IPS DF 6.9 (cell line): ENCODE measurements at places on chromosomes 6 and 20.

DNA sequence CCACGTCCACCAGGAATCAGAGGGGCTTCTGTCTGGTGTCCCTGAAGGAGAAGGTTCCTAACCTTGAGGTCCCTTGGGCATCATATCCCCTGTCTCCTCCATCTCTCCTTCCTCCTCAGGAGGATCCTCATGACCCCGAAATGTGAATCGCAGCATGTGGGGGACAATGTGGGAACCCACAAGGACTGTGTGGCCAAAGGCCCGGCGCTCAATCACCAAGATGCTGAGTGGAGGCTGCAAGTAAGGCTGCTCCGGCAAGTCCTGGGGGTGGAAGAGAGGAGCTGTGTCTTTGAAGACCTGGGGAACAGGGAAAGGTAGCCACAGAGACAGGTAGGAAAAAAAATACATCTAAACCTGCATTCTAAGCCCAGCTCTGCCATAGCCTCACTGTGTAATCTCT lies 36.4 kb upstream of the SPAG4 start:
- DNase-seq: no peak

DNA sequence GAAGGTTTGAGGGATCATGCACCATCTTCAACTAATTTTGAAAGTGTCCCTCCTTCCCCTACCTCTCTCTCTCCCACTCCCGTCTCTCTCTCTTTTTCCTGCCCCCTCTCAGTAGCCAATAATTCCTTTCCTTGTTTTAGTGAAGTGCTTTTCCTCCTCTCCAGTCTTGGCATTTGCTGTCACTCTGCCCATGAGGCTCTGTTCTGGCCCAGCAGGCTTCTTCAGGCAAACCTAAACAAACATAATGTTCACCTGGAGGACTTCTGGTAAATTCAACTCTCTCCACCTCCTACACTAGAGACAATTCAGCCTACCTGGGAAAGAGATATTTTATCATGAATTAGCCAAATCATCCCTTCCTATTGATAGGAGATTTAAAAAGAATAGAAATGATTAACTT lies 320.4 kb upstream of the RNF24 start:
- no peak for DNase-seq

GRCh38 chr6:111759836-111760785 lies 113.1 kb downstream of the FYN start:
- no peak for DNase-seq

GRCh38 chr20:32764005-32764960 lies 2.1 kb downstream of the DNMT3B start:
- no peak for DNase-seq

- no peak for DNase-seq
Measured at GRCh38 chr6:9403736-9404135, 968.4 kb upstream of the SLC35B3 start.

DNA sequence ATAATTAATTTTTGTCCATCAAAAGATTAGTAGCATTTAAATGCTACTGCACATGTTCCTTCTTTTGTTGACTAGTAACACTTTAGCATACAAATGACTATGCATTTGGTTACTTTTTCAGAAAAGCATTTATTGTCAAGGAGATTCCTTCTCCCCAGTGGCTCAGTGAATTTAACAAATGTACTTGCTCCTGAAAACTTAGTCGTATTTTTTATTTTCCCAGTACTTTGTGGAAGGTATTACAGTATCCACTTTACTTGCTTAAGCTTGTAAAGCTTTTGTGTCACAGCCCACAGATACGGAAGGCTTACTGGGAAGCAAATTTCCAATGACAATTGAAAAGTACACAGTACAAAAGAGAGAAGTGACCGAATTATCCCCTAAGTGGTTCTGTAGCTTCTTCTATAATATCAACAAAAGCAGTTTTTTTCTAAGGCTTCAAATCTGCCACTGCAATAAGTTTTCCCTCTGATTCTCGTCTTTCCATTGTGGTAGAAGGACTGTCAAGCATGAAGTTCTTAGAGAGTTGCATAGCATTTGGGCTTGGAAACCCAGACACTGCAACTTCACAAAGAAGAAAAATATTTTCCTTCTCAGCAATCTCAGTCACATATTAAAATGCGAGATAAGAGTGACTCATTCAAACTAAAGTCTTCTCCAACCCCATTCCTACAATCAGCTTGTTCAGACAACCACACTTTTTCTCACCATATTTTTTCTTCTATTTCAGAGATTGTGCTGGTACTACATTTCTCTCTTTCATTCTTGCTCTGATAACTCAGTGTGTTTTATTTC lies 431.2 kb downstream of the GRIK2 start:
- DNase-seq: no peak

- DNase-seq: no peak
Measured at GRCh38 chr6:140854318-140854717, 1278.4 kb upstream of the GJE1 start.

GRCh38 chr20:51562027-51562331 lies 19.5 kb upstream of the NFATC2 start:
- DNase-seq: no peak

DNA sequence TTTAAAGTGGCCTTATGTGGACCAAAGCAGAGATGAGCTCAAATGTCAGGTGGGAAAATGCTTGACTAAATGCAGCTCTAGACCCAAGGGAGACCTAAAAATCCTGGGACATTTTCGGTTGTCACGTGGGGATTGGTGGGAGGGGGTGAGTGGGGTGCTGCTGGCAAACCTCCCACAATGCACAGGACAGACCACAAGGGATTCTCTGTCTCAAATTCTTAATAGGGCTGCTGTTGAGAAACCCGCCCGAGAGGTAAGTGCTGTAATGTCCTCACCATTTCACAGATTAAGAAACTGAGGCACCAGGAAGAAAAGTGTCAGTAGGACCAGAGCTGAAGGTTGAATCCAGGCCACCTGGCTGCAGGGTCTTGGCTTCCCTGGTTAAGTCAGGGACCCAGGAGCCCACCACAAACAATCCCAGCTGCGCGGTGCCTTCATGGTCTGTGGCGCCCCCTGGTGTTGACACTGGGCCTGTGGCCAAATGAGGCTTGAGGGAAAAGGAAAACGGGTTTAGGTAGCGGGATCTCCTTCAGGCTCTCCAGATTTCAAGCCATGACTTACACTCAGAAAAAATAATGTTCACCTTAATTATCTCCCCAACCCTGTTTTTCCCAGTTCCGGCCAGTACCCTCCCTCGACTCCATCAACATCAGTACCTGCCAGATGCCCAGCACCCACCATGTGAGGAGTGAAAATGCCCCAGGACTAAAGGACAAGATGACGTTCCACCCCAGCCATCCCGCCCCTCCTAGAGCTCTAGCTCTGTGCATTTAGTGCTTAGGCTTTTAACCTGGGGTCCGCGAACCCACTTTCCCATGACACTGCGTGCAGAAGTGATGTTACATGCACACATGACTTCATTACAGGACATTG lies 7.2 kb downstream of the HLA-G start:
- peak; percentile 31 for DNase-seq

DNA sequence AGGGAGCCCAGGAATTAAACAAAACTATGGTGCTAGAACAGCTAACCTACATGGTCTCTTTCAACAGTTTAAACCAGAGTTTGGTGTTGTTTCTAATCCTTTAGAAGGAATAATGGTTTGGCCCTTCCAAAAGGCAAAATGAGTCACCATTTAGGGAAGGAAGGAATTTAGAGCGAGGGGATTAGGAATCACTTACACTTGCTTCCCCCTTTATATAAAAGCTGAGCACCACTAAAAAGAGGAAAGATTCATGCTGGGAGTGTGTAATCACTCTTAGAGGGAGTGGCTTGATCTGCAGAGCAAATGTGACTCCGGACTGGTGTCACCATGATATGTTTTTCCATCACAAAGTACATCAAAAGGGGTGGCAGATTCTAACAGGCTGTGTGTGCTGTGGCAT lies 63.6 kb downstream of the F13A1 start:
- DNase-seq: no peak

GRCh38 chr6:28586962-28587745 lies 61.5 kb downstream of the GPX5 start:
- no peak for DNase-seq

- no peak for DNase-seq
Measured at GRCh38 chr6:41576667-41577066, 30.5 kb downstream of the FOXP4 start.

DNA sequence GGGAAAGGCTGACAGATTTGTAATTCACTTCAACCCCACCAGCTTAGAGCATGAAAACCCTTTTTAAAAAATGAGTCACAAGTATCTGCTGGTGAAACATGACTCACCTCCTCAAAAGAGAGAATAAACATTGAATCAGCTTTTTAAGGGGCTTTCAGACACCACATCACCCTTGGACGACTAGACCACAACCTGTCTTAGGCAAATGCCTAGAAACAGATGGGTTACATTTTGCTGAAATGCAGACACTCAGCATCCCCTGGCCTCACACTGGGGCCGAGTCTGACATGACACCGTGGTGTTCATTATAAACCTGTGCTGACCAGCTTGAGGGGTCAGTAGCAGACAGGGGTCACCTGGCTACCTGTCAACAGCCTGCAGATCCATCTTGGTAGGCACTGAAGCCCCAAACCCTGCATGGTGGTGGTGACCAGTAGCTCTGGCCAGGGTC lies 175.3 kb upstream of the CST7 start:
- no peak for DNase-seq

GRCh38 chr6:44054721-44055559 lies 72.3 kb downstream of the MRPL14 start:
- no peak for DNase-seq

DNA sequence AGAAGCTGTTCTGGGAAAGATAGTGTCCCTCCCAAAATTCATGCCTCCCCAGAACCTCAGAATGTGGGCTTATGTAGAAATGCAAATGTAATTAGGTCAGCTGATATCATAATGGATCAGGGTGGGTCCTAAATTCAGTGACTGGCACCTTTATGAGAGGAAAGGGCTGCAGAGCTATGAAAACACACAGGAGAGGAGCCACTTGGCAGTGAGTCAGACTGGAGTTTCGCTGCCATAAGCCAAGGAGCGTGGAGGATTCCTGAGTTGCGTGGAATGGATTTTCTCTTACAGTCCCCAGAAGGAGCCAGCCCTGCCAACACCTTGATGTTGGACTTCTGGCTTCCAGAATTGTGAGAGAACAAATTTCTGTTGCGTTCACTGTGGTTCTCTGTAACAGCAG lies 249.8 kb upstream of the PMEPA1 start:
- no peak for DNase-seq

DNA sequence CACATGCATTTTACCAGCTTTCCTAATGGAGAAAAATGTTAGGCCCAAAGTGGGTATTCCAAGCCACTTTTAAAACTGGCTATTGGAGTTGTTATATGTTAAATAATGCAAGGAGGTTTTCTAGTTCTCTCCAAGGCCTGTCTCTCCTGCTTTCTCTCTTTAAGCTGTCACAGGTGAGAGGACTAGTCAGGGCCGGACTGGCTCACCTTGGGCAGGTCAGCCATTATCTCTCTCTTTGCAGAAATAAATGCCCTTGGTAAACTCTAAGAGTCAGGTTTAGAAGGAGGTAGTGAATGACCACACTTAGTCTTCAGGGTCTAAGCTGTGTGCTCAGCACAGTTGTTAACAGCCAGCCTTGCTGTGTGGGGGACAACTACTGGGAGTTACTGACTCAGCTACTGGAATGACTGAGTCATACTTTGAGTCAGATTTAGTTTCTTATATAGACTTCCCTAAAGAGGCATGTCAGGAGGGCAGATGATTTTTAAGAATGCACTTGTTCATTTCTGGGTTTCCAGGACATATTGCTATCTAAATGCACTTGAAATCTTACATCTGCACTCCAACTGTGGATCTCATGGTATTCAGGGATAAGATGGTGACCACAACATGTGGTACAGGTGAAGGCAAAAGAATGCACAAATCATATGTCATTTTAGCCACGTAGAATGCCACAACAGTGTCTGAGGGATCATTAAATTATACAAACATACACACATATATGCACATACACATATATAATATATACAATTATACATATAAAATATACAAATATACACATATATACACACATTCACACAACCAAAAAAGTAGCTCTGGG lies 719.4 kb downstream of the EPM2A start:
- DNase-seq: no peak

- no peak for DNase-seq
Measured at GRCh38 chr6:41428336-41428995, 93.1 kb downstream of the NCR2 start.

DNA sequence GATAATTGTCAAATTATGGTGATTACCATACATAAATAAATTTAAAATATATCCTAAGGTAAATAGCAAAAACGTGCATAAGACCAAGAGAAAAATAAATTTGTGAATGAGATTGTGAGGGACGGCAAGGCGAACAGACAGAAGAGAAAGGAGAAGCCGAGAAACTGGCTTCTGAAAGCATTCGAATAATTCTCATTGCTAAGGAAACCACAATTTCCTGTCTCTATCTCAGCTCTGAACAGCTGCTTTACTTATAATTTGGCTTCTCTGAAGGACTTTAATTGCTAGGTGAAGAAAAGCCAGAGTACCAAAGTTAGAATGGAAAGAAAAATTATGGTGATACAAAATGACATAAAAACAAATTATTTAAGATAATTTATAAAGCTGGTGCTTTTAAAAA lies 79.0 kb upstream of the RGS17 start:
- no peak for DNase-seq

DNA sequence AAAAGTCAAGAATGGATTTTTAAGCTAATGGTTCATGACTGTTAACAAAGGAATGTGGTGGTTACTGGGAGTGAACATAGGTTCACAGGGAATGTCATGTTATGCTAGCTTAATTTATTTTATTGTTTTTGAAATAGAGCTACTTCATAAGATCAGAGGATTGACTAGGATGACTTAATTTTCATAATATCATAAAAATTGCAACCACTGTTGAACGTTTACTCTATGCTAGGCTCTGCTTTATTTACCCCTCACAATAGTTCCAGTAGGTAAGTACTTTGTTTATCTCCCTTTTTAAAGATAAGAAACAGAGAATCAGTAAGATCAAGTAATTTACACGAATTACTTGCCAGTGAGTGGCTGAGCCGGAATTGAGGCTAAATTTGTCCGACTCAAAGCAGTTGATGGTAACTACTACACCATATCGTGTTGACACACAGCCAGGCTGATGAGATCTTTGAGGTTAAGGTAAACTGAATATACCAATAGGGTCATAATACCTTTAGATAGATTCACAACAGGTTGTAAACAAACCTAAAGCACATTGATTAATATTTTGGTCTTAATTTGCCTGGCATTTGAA lies 194.6 kb upstream of the CITED2 start:
- no peak for DNase-seq

- DNase-seq: no peak
Measured at GRCh38 chr20:8807480-8808201, 261.2 kb upstream of the PLCB4 start.

GRCh38 chr20:62246872-62247652 lies 8.7 kb downstream of the OSBPL2 start:
- no peak for DNase-seq

- no peak for DNase-seq
Measured at GRCh38 chr6:107267006-107267405, 151.7 kb upstream of the BEND3 start.

DNA sequence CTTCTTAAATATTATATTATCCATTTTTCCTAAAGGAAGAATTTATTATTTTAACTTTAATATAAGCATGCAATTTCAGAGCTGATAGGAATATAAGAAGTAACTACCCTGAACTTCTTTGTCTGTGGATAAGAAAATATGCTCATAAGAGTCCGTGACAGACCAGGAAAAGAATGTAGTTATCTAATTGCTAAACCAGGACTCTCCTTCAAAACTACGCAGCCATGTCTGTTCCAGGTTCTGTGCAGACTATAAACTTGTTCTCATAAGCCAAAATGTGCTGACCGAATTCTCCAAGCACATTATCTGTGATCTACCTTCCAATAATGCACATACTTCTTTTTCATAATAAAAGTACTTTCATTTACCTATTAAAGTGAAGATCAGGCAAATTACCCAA lies 116.5 kb downstream of the TRDN start:
- no peak for DNase-seq
